T-helper 2 cell treated with Interferon-gamma antibody and Interleukin-4, amounts not matched to agents 5 μg/mL and 100 μg/mL, for 36 hours (primary cell): ENCODE measurements at places on chromosomes 4 and X.

- DNase-seq: no peak
Measured at GRCh38 chr4:14247767-14248166, 620.2 kb upstream of the BOD1L1 start.

DNA sequence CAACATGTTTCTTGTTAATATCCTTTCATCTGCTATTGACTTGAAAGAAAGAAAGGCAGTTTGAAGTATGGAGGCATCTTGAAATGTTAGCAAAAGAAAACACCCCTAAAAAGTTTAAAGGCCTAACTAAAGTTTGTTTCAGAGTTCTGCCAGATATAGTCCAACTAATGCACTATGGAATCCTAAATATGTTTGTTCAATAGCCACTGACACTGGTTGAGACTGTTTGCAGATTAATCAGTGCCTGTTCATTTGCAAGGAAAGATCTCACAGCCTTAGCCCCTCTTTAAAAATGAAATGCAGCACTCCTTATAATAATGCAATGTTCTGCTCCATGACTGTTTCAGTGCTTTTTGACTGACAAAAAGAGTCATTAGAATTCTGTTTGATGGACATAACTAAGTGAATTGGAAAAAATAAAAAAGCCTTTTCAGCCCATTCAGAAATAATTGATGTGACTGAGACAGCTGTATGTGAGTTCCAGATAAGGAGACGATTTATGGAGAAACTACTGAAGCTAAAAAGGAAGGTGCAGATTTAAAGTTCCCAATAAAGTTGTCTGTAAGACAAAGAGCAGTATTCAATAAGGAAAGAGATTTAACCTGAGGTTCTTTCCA, 192.0 kb downstream of the PCDH7 start:
- DNase-seq: no peak

- DNase-seq: no peak
Measured at GRCh38 chrX:30504309-30504708, 73.3 kb downstream of the TASL start.

- no peak for DNase-seq
Measured at GRCh38 chr4:94714365-94715160, 43.2 kb upstream of the BMPR1B start.

DNA sequence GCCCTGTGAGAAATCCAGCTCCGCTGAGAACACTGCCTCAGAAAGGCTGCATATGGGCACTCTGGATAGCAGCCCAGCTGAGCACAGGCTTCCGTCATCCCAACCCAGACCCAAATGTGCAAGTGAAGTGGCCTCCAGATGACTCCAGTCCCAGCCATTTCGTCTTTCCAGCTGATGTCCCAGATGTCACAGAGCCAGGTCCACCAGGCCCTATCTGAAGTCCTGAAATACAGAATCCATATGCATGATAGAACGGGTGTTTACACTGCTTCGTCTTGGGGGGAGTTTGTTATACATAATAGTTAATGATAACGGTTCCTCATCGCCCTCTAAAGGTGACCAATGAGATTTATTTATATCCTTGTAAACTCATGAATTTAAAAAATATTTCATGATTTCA, 72.6 kb upstream of the TRIM2 start:
- no peak for DNase-seq

DNA sequence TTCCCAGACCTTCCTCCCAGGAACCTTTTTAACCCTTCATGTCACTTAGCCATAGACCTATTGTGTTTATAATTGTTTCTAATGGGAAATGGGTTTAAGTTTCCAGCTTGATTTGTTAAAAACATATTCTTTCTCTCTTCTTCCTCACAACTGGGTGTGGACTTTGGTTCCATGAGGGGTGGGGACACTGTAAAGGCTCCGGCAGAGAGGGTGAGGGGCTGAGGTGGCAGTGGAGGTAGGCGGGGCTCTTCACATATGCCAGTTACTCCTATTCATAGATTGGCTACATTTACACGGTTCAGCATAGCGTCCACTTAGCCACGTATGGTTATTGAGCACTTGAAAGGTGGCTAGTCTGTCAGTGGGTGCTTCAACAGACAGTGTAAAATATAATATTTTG, 7.8 kb downstream of the INTS6L start:
- no peak for DNase-seq

- no peak for DNase-seq
Measured at GRCh38 chr4:13968723-13969122, 341.2 kb upstream of the BOD1L1 start.

GRCh38 chr4:24657768-24658617, 73.6 kb upstream of the DHX15 start:
- peak; percentile 6 for DNase-seq

DNA sequence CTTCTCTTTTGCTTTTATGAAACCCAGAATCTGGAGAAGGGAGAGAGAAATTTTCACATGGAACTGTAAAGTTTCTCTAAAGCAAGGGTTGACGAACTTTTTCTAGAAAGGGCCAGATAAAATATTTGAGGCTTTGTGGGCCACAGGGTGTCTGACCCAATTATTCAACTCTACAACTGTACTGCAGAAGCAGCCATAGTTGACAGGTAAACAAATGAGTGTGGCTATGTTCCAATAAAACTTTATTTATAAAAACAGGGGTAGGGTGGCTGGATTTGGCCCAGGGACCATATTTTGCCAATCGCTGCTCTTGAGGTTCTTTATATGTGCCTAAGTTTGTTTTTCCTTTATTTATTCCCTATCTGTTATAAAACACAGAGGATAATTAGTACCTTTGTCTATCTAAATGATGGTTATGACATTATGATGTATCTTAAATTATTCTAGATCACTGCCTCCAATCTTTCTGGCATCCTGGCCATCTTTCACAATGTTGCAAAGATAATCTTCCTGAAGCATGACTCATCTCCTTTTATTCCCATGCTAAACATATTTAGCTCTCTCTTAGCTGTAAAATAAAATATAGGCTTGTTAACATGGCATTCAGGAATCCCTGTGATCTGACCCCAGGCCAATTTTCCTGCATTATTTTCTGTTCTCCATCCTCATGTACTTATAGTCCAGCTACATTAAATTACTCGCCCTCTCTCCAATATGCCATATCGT, 106.8 kb upstream of the CBLL2 start:
- DNase-seq: no peak

DNA sequence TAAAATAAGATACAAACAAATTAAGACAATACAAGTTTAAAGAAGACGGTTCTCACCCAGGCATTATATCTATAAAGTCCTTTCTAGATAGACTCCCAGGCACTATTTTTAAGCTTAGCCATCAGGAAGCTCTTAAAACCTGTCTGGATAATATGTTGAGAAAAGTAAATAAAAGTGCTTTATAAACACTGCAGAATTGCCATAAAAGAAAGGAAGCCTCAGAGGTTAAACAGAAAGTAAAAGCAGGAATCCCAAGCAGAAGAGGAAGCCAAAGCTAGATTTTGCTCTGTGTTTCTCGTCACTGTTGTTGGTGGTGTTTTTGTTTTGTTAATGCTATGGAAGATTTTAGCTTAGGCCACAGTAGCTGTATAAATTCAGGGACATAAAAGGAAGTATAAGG, 1267.3 kb downstream of the PCDH19 start:
- DNase-seq: no peak

DNA sequence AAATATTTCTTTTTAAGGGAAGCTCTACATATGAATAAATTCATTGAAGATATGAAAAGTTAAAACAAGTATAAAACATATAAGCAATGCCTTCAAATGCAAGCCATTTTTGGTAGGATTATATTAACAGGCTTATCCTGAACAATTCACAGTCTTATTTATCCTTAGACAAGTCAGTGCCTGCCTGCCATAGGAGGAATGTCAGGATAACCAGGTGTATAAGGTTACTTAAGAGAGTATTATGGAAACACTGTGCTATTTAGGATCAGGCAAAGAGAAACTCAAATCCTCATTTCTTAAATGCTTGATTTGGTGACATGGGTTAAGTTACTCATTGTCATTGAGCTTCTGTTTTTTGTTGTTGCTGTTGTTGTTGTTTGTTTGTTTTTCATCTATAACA, 2029.9 kb upstream of the AGA start:
- DNase-seq: no peak

DNA sequence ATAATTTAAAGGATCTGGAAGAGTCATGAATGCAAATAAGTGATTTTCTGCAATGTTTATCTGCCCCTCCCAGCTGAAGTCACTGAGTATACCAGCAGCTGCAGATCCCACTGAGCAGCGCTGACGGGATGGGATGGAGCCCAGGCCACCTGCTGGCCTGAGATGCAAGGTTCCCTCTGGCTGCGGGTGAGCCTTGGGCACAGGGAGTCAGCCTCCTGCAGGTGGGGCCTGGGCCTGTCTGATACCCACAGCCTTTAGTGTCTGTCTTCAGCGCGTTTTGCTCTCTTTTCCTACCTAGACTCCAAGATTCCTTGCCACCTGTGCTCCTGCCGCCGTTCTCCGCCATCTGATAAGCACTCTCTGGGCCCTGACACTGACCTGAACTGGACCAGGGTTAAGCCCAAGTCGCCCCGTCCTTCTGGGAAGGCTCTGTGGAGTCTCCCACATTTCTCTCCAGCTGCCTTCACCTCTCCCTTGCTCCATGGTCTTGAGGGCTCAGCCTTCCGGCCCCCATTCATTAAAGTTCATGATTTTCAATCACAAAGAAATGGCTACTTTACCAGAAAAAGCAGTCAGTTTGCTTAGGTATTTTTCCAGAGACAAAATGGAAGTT, 223.1 kb upstream of the FAT1 start:
- no peak for DNase-seq

- no peak for DNase-seq
Measured at GRCh38 chr4:55216863-55217635, 91.7 kb upstream of the KDR start.

DNA sequence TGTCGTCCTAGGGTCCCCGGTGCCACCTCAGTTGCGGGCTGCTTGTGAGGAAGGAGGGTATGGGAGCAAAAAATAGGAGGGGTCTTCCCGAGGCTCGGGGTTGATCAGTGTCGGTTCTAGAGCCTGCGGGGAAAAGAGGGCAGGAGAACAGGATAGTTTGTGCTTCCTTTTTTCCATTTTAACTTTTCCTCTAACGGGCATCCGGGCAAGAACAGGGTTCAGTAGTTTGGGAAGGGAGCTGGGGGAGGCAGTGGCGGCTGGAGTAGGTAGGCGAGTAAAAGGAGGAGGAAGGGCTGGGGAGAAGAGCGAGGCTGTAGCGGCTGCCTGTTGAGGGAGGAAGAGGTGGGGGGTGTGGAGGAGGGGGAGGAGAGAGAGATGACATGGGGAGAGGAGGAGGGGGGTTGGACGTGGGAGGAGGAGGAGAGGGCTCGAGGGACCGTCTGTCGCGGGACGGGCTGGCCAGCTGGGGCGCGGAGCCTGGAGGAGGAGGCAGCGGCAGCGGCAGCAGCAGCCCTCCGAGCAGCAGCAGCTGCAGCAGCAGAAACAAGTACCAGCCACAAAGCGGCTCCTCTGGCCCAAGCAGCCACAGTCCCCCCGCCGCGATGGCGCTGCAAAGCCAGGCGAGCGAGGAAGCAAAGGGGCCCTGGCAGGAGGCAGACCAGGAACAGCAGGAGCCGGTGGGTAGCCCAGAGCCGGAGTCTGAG, at the start of gene SLC16A2:
SLC16A2 (plus strand) TSS at position 458 of the 704 bp plus-strand sequence; CDS start at position 603, 145 bp downstream.
- peak; percentile 4 for DNase-seq

GRCh38 chrX:139971394-139971749, 6.1 kb upstream of the CXorf66 start:
- no peak for DNase-seq

GRCh38 chr4:10107111-10108091, 9.2 kb downstream of the WDR1 start:
- no peak for DNase-seq

DNA sequence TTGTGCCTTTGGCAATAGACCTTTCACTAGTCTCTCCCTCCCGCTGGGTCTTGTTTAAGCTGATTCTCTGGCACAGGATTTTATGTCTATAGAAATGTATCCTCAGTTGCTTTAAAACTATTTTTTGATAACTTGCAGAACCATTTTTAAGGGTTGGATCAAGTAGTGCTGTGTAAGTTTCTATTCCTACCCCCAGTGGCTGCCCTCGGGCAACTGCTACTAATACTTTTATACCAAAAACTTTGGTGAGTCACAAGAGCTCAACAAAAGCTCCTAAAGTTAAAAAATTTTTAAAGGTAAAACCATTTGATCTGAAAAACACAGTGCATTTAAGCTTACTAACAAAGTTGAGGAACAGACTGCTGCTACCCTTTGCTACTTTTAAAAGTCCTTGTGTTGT, 1460.6 kb upstream of the PCDH7 start:
- no peak for DNase-seq
